ENCODE measurements at places on chromosomes 11 and 22.

- DNase-seq = no peak
Measured at GRCh38 chr11:11584937-11585336, 36.9 kb downstream of the GALNT18 start.

DNA sequence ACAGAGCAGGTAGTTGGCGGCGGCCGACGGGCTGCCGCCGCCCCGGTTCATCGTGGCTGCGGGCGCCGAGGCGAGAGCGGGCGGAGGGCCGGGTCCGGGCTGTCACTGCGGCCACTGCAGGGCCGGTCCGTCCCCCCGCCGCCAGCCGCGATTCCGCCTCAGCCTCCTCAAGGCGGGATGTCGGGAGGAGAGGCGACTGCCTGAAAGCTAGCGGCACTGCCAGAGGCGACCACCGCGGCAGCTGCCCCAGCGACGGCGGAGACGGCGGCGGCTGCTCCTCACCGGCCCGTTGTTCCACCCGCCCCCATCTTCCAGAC is 234 bp downstream of the SESN3 start:
- DNase-seq = no peak

DNA sequence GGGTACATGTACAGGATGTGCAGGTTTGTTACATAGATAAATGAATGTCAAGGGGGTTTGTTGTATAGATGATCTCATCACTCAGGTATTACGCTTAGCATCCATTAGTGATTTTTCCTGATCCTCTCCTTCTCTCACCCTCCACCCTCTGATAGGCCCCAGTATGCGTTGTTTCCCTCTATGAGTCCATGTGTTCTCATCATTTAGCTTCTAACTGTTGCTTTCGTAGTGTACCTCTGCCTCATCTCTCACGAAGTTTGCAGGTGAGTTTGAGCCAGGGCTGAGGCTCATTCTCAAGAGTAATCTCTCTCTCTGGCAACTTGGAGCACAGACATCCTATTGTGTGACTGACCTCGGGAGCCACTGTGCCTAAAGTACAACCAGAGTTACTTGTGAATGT is 4.7 kb upstream of the HBE1 start:
- no peak for DNase-seq

GRCh38 chr11:113474362-113475159 is 637 bp downstream of the DRD2 start:
- DNase-seq = no peak

GRCh38 chr11:19359221-19360000 is 118.7 kb upstream of the E2F8 start:
- DNase-seq = no peak

- DNase-seq = no peak
Measured at GRCh38 chr11:11444027-11444803, 91.2 kb upstream of the CSNK2A3 start.

- no peak for DNase-seq
Measured at GRCh38 chr11:36165621-36166397, 123.4 kb downstream of the COMMD9 start.

GRCh38 chr11:7587712-7588111 is 73.9 kb downstream of the PPFIBP2 start:
- DNase-seq = no peak

DNA sequence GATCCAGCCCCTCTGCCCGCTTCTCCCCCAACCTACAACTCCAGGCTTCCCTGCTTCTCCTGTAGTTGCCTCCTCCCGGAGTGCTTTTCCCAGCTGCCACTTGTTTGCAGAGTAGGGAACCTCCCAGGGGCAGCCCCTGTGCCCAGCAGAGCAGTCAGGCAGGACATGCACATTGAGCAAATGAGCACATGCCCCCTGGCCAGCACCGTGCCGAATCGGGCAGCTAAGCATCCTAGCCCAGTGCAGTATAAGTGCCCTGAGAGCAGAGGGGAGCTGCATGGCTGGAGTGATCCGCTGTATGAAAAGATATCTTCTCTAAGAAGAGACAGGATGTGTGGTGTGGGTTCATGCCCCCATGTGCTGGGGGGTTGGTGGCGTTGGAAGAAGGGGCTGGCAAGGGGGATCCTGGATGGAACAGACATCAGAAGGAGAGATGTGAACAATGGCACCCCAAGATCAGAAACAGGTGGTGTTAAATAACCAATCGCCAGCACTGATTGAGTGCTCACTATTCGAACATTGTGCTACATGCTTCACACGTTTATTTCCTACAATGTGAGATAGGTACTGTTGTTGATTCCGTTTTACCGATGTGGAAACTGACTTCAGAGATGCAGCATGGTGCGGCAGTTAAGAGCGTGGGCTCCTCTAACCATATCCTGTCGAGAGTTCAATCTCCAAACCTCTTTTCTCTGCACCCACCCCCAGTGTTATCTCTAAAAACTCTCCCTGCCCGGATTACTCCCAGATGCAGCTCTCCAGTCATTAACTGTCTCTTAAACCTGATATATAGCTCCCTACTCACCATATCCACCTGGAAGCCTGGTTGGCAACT is 1.2 kb downstream of the AIP start:
- no peak for DNase-seq

GRCh38 chr11:3010521-3011275 is 18.6 kb upstream of the NAP1L4 start:
- DNase-seq = no peak

DNA sequence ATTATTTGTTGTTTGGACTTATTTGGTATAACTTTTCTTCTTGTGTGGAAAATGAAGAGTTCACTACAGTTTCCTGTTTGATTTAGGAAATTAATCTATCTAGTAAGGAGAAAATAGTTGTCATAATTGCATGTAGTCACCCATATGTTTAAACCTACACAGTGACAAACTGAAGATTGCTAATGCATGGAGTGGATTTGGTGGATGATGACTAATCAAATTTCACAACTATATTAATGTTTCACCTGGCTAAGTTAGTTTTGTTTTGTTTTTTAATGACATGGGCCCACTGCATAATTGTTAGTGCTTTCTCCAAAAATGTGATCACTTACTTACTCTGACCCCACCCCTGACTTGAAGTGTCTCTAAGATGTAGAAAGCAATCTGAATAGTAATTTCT is 170.6 kb downstream of the DYNC2H1 start:
- no peak for DNase-seq

- no peak for DNase-seq
Measured at GRCh38 chr11:130689222-130689908, 226.9 kb downstream of the SNX19 start.

DNA sequence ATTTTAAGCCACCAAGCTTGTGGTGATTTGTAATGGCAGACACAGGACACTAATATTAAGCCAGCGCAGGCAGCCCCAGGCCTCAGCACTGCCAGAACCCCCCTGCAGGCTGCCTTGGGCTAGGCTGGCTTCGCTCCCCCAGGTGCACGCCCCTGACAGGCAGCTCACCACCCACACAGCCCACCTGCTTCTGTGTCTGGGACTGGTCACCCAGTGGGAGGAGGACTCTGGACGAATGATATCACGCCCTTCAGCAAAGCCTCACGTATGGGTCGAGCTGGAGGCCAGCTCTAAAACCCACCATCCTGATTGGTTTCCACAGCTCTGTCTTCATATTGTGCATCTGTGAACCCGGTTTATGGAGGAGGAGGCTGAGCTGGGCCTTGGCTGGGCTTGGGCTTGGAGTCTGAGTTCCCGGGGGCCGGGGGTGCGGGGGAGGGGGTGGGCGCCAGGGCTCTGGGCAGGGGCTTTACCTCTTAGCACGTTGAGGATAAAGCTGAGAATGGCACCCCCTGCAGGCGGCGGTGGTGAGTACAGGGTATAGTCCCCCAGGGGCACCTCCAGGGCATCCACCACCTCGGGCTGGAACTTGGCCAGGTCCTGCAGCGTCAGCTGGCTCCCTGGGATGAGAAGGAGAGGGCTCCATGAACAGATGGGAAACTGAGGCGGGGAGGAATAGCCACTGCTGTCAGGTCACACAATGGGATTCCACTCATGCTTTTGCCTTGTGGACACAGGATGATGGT is 13.8 kb downstream of the GGT5 start:
- no peak for DNase-seq

DNA sequence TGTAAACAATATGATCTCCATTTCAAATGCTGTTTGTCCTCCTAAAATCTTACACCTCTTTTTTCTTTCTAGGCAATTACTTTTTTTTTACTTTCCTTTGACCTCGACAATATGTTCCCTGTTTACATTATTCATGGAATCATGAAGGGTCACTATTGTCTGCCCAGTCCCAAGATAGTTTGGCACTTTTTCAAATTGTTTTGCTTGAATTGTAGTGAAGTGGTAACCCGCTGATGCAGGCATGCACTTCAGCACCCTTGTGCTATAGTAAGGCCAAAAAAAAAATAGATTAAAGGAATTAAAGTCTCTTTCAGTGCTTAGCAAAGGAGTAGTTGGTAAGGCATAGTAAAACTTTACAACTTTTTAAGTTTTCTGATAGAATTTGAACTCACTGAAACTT is 90.9 kb downstream of the PAX6 start:
- no peak for DNase-seq

DNA sequence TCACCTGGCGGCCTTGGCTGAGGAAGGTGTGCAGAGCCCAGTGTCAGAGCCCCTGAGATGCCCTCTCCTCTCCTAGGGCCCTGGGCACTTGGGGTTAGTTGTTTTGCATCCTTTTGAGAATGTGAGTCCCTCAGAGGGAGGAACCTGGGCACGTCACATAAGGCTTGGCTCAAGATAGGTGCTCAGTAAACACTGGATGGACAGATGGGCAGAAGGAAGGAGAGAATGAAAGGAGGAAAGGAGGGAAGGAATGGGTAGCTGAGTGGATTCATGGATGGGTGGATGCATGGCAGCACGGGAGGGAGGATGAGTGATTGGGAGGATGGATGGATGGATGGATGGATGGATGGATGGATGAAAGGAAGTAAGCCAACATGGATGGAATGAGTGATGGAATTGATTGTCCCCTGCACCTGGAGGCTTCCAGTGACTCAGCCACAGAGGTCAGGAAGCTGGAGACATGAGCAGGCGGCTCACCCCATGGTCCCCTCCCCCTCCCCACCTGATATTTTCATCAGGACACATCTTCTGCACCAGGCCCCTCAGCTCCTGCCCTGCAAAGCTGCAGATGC is 62.2 kb downstream of the IGLL1 start:
- no peak for DNase-seq

GRCh38 chr11:7969756-7970646 is 4.8 kb upstream of the NLRP10 start:
- DNase-seq = no peak

DNA sequence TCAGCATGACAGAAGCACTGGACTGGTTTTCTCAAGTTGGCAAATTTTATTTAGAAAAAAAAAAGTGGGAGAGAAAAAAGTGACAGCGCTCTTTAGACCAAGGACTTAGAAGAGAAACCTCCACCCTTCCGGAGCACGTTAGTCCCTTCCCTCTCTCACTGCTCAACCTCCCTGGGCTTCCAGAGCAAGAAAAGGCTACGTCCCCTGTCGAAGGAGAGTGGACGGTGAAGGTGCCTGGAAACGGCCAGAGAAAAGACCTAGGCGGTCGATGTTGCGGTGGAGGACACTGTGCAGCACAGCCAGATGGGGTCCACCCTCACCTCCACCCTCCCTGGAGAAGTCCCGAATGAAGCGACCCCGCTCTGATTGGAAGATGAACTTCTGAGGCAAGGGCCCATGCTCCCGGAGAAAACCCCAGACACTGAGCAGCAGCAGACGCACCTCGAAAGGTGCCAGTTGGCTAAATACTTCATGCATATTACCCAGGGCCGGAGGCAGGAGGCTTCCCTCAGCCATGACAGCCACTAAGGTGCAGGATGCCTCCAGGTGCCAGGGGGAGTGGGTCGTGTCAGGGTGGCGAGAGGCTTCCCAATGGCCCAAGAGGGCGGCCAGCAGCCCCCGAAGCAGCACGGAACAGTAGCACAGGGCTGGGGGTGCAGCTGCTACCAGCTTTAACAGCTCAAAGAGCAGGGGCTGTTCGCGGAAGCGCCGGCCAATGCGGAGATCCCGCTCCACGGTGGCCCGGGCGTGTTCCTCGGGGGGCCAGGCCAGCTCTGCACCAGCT is 604 bp upstream of the GANAB start:
- no peak for DNase-seq

DNA sequence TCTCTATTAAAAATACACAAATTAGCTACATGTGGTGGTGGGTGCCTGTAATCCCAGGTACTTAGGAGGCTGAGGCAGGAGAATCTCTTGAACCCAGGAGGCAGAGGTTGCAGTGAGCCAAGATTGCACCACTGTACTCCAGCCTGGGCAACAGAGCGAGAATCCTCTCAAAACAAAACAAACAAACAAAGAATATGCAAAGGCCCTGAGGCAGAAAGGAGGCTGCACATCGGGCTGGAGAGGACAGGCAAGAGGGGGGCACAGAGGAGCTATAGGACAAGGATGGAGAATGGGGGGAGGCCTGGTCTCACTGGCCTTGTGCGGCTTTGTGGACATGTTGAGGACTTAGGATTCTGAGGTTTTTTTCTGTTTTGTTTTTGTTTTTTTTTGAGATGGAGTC is 8.4 kb downstream of the TRIOBP start:
- no peak for DNase-seq

DNA sequence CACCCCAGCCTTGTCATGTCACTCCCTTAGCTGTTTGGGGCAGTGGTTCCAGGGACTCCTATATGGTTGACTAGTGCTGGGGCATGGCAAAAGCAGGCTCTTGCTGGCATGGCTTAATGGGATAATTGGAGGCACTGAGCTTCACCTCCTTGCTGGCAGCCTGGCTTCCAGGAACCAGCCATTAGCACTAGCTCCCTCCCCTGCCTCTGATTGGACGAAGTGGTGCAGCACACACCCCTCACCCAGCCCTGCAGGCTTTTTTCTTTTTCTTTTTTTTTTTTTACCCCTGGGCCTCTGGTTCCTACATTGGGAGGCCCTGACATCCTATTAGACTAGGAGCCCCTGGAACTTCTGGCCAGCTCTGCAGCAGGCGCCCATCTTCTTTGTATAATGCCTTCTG is 18.6 kb downstream of the PHLDB1 start:
- no peak for DNase-seq

GRCh38 chr11:90803366-90803765 is 580.5 kb upstream of the CHORDC1 start:
- no peak for DNase-seq

DNA sequence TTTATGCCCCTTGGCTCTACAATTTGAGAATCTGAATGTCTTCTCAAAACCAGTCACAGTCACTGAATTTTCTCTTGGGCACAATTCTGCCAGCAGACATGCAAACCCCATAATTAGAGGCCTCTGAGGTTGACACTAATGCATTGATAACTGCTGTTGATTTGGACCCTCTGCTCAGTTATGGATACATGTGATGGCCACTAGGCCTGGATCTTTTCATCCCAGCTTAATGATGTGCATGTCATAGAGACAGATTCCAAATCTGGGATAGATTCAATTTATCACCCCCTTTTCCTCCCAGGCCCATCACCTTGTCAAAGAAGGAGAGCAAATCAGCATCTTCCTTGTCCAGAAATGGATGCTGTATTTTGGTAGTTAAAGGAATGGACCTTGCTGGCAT is 92.2 kb downstream of the C11orf91 start:
- no peak for DNase-seq
